ENCODE measurements at places on chromosomes 5 and 9.

DNA sequence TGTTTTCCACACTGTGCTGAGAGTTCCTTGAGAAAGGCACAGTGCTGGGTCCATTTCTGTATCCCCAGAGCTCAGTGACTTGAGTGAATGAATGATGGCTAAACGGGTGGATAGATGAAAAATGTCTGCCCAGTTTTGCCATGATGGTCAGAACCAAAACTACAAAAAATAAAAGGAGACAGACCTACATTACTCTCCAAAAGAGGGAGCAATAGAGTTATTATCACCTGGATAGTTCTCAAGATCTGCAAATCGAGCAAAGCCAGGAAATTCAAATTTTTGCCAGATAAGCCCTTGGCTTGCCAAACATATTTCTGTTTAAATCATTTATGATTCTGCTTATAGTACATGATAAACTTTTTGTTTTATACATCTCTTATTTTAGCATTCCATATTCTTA is 214.2 kb upstream of the ZNF462 start:
- DNase-seq, result no peak

DNA sequence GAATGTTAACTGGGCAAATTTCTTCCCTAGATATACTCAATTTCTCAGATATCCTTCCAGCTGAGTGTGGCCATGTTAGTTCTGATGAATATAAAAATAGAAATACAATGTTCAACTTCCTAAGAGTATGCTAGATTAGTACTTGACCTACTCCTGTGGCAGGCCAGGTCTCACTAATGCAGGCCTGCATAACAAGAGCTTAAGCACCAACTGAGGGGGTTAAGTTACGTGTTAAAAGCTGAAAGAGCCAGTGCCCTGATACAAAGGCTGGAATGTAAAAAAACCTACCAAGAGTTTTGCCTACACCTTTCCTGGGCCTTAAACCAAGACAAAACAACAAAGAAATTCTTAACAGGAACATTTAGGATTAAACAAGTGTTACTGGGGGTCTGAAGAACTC is 102.8 kb downstream of the MRPS30 start:
- DNase-seq, result no peak

DNA sequence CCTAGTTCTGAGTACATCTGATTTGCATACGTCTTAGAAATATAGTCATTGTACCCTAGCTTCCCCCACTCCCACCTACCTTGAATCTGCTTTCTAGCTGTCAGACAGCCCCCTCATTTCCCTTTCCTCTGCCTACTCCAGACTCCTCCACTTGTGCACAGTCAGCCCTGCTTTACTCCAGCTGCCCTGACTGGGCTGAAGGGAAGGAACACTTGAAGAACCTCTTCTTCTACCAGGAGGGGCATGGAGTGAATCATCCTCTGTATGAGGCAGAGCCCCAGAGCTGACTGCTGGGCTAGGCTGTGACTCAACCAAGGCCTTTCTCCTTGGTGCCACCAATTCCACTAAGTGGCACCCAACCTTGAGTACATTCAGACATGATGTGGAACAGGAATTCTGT is 18.1 kb upstream of the ZFR start:
- DNase-seq, result no peak

DNA sequence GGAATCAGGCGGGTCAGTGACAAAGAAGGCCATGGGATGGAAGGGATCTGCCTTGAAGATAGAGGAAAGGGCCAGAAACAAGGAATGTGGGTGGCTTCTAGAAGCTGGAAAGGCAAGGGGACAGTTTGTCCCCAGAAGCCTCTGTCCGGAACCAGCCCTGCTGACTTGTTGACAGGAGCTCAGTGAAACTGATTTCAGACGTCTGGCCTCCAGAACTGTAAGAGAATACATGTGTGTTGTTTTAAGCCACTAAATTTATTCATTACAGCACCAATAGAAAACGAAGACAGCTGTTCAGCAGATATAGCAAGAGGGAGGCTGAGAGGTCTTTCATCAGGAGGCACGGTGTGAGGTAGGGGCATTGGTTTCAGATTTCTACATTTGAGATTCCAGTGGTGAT is 422.5 kb downstream of the KDM4C start:
- no peak for DNase-seq

- DNase-seq, result no peak
These were observed 154.9 kb downstream of the C9orf50 start for GRCh38 chr9:129465834-129466535.

GRCh38 chr9:133073086-133074014 is 11.6 kb downstream of the CEL start:
- no peak for DNase-seq

- no peak for DNase-seq
These were observed 55.9 kb downstream of the OTULIN start for GRCh38 chr5:14720236-14720923.

Data from anterior cingulate cortex (tissue), 58 donors.